ENCODE measurements at places on chromosomes 16 and 17.

- DNase-seq, result no peak
Measured at GRCh38 chr16:76824791-76825190, 366.2 kb upstream of the MON1B start.

DNA sequence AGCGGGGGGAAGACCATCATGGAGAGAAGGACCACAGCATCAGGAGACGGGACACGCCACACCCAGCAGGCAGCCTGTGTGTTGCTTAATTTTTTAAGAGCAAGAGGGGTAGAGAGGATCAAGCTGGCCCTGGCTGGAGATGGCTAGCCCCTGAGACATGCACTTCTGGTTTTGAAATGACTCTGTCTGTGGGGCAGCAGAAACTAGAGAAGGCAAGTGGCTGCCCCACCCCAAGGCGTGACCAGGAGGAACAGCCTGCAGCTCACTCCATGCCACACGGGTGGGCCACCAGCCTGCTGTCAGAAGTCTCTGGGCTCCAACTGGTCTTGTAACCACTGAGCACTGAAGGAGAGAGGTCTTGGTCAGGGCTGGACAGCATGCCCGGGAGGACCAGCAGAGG, 75.5 kb downstream of the SOCS1 start:
- no peak for DNase-seq

DNA sequence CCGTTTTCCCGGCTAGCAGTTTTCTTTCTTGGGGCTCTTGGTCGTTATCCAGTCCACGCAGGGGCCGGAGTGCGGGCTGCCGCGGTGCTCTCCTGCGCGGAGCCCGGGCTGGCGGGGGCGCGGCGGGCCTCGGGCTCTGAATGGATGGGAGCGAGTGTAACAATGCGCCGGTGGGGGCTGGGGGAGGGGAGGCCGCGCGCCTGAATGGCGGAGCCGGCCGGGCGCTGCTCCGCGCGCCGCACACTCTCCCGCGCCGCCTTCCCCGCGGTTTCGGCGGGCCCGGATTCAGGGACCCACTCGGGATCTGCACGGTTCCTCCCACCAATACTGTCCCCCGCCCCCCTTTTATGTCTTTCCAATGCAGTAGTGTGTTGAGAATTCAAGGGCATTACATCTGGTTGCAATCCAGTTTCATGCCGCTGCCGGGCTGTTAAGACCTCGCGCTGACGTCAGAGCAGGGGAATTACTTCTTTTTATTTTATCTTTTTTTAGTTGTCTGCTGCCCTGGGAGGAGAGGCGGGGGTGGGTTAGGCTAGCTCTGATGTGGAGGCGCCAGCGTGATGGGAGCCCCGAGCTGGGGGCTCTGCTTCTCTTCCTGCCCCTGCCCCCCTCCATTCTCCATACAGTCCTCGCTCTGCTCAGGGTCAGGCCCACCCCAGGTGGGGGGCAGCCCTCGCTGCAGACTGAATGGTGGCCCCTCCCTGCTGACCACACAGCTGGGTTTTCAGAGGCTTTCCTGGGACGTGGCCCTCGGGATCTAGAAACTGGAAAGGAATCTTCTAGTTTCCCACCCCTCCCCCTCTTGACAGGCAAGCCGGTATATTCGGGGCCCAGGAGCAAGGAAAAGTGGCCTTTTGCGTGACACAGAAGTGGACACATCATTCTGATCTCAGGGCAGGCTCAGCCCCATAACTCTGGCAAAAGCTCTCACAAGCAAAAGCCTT, 1.8 kb downstream of the RAI1 start:
- peak; percentile 75 for DNase-seq

GRCh38 chr16:3488801-3489200, 6.5 kb downstream of the C16orf90 start:
- DNase-seq, result no peak

GRCh38 chr16:49816875-49817274, 39.0 kb downstream of the ZNF423 start:
- no peak for DNase-seq

DNA sequence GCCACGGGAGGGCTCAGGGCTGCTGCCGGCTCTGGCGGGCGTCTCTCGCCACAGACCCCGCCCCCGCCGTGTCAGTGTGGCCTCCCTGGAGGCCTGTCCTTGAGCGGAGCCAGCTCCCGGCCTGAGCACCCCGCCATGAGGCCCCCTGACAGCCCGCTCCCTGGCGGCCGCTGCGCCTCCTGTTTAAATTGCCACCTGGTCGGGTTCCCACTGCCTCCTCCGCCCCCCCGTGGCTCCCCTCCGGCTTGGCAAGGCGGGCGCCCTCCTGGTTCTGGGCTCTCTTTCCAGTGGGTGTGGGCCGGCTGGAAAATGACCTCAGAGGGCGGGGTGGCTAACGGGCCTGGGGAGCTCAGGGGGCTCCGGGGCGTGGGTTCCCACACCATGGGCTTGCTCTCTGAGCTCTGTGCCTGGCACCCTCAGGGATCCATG, 42.1 kb upstream of the SSTR5 start:
- no peak for DNase-seq

DNA sequence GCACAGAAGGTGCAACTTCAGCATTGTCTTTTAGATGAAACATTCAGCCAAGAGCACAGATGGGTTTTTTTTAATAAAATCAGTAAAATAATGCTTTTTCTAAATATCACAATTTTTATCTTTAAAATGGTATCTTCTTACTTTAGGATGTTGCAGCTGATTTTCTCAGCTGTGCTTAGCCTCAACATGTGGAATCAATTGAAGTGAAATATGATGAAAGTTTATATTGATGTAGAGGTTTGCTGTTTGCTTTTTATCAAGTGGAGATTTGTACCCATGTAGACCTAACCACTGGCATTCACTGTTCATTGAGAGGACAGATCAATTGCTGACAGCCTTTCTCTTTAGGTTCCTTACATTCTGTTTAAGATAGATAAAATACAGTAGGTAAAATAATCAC, 107.8 kb downstream of the CYB561 start:
- no peak for DNase-seq

GRCh38 chr16:53898993-53899392, 195.0 kb downstream of the FTO start:
- DNase-seq, result no peak

DNA sequence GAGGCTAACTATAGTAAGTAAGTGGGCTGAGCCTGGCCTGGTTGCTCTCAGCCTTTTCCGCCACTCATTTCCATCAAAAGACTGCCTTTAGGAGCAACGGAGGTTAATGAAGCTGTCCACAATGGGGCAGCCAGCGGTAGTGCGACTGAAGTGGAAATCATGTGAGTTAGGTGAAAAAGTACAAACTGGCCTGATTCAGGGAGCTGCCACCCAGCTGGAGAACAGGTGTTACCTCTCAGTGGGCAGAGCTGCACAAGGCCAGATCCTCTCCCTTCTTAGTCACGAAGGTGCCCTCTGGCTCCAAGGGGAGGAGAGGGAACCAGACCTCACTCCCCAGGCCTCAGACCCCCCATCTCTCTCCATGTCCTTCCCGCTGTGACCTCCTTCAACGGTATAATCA, 34.4 kb upstream of the CDRT4 start:
- no peak for DNase-seq

GRCh38 chr16:19348578-19349315, 63.2 kb downstream of the CLEC19A start:
- DNase-seq, result no peak

DNA sequence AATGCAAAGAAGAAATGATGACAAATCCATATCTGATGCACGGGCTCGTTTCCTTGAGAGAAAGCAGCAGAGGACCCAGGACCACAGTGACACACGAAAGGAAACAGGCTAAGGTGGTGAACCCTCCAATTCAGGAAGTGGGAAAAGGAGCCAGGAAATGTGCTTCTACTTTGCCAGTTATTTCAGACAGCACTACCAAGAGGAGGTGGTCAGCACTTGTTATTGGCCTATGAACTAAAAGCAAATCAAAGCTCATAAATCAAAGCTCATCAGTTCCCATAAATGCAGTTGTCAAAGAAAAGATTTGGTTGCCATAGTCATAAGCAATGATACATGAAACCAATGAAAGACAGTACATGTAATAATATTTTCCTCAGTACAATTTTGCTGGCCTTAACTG, 12.6 kb upstream of the CLTC start:
- no peak for DNase-seq

DNA sequence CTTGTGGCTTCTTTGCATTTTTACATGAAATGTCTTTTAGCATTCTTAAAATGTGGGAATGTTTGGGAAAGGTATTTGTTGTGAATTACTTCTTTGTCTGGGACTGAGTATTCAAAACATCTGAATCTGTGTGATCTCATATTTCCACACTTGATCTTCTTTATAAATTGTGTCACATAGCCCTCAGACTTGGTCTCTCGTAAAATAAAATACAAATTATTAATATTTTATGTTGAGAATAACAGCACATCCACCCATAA, 81.9 kb downstream of the TUBD1 start:
- DNase-seq, result no peak

DNA sequence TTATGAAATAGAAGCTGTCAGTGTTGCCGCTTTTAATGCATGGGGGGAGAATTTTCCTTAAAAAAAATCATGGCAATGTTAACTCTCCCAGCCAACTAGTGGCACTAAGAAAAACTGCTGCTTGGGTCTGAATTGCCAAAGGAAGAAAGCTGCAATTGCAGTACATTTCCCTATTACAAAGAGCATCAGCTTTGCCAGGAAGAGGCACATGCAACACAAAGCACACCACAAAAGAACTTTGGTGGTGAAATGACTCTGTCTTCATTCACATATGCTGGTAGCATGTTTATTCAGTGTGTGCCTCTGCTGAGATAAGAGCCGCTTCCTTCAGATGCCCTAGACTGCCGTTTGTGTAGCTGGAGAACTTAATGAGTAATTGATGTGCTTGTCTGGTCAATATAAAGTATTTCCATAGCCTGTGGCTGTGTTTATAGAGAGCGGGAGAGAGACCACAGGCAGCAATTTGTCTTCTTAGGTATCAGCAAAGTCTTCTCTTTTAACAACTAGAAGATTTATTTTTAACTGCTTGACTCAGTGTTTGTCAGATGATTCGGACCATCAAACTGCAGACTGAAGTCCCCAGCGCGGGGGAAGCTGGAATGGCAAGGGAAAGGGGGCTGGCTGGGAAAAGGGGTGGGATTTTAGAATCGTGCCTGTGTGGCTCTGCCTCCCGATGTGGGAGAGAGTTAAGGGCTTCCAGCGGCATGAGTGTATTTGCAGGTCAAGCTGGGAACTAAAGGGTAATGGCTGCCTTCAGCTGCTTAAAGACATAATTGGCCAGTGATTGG, 115.1 kb downstream of the MRTFB start:
- no peak for DNase-seq

DNA sequence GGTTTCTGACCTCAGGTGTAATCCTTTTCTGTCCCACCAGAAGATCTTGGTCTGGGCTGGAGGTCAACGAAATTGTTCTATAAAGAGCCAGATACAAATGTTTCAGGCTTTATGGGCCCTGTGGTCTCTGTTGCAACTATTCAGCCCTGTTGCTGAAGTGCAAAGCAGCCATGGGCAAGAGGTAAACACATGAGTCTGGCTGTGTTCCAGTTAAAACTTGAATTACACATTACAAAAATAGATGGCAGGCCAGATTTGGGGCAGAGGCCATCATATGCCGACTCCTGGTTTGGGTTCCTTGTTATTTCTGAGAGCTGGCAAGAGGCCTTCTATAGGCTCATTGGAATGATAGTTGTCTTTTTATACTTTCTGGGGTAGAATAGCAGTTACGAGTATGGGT, 114.4 kb downstream of the SDR42E1 start:
- DNase-seq, result no peak

- DNase-seq, result no peak
Measured at GRCh38 chr17:60524463-60525327, 1.3 kb downstream of the APPBP2 start.

DNA sequence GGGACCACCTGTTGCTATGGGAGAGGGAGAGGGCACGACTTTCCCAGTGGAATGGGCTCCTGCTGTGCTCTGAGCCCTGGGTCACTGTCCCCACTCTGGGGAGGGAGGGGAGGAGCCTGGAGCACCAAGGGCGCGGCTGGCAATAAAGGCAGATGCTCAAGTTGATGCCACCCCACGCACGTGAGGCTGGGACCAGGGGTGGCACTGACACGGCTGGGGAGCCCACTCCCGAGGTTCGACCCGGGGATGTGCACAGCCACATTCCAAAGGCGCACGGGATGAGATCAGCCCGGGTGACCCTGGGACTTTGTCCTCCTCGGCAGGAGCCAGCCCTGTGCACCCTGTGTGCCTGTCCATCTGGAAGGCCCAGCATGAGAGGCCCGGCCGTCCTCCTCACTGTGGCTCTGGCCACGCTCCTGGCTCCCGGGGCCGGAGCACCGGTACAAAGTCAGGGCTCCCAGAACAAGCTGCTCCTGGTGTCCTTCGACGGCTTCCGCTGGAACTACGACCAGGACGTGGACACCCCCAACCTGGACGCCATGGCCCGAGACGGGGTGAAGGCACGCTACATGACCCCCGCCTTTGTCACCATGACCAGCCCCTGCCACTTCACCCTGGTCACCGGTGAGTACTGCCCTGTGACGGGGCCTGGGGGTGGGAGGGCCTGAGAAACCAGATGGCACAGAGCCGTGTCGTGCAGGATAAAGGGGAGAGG, at the start of gene ENPP7:
Gene ENPP7 (plus strand): TSS at position 175 of the 715 bp plus-strand sequence. CDS start 197 bp downstream, at position 372.
- DNase-seq, result no peak

DNA sequence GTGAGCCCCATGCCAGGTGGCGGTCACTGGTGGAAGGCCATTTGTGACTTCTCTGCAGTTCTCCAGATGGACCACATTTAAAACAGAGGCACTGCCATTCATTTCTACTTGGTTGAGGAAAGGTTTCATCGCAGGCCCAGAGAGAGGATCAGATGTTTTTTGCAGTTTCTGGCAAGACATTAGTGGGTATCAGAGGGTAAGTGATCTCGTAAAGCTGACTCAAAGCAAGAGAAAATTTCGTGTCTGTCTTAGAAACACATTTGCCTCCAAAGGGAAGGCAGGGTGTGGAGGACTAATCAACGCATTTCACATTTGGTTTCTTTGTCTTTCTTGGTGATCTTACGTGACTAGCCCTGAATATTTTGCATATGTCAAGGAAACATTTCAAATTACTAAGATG, 81.8 kb downstream of the PRKCB start:
- DNase-seq, result no peak

DNA sequence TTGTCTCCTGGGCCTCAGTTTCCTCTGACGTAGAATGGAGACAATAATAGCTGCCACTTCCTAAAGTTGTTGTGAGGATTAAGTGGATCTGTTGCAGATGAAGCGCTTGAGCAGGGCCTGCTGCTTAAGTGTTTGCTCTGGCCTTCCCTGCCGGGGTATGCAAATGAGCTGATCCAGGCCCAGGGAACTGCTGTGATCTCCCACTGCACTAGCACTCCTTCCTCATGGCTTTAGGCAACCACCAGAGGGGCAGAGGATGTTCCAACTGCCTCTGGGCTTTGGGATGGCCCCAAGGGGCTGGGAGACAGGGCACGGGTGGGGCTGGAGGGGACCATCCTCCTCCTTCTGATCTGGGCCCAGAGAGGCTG, 6.2 kb downstream of the SBK1 start:
- no peak for DNase-seq

- no peak for DNase-seq
Measured at GRCh38 chr16:11884035-11884434, 31.7 kb downstream of the GSPT1 start.

Data from CD4-positive, alpha-beta T cell (primary cell).